ENCODE measurements at places on chromosomes 16 and 17. TPM values are rescaled to one million over a fixed set of nuclear protein-coding genes. Genes with fewer than 3 reads are reported as not detected.

Gene C17orf113
- not detected for total RNA-seq

Gene DHX58
- total RNA-seq, result 10.0 TPM

Gene MSLN
- total RNA-seq, result 7.6 TPM

Gene ELMO3
- total RNA-seq, result 0.48 TPM

Gene KRT17
- 0.29 TPM for total RNA-seq

Gene AFMID
- total RNA-seq, result 18.4 TPM

Gene SLC16A13
- 0.74 TPM for total RNA-seq

Gene SP2
- 2.5 TPM for total RNA-seq

Gene MEIOB
- 0.38 TPM for total RNA-seq

Gene TMEM235
- not detected for total RNA-seq

Gene LDHD
- total RNA-seq, result 0.65 TPM

Gene FBXO39
- total RNA-seq, result 0.31 TPM

Gene WBP2
- 70.0 TPM for total RNA-seq

Gene ACSM5
- total RNA-seq, result 0.74 TPM

Gene PSME3IP1
- 232 TPM for total RNA-seq

Gene CHST6
- not detected for total RNA-seq

Gene PRAC1
- not detected for total RNA-seq

Gene KANSL1
- 21.6 TPM for total RNA-seq

Gene PRR29
- 0.76 TPM for total RNA-seq

Gene DECR2
- 8.1 TPM for total RNA-seq

Gene CDH8
- total RNA-seq, result 8.2 TPM

Gene C1QTNF8
- 2.9 TPM for total RNA-seq

Gene TRPV2
- 0.38 TPM for total RNA-seq

Gene EMP2
- 11.6 TPM for total RNA-seq

Gene CCR7
- total RNA-seq, result not detected

Gene NKD1
- total RNA-seq, result 0.14 TPM

Gene ERI2
- 47.0 TPM for total RNA-seq

Gene RNF222
- not detected for total RNA-seq

Gene AANAT
- total RNA-seq, result not detected

Gene FBXW10B
- total RNA-seq, result 4.8 TPM

Gene ABCA10
- 0.19 TPM for total RNA-seq

Gene TK1
- total RNA-seq, result 152 TPM

Gene GPRC5B
- total RNA-seq, result 41.0 TPM

Gene QRICH2
- total RNA-seq, result 2.1 TPM

Gene TEKT5
- total RNA-seq, result not detected

Gene RAB26
- total RNA-seq, result not detected

Gene NAT9
- 32.5 TPM for total RNA-seq

Gene KRTAP2-2
- total RNA-seq, result not detected

Gene CCL1
- total RNA-seq, result not detected

Gene FNDC8
- total RNA-seq, result not detected

Gene ZNF423
- not detected for total RNA-seq

Gene SLC16A5
- total RNA-seq, result 0.10 TPM

Gene ABCA9
- total RNA-seq, result not detected

Gene CTRL
- 0.33 TPM for total RNA-seq

Gene ABCC12
- not detected for total RNA-seq

Gene ETV4
- 13.4 TPM for total RNA-seq

Gene FBXL16
- 9.9 TPM for total RNA-seq

Gene RAB37
- total RNA-seq, result not detected

Gene TPSG1
- total RNA-seq, result 4.3 TPM

Gene DHRS7C
- not detected for total RNA-seq

Gene GAST
- total RNA-seq, result not detected

Gene PPP1R27
- total RNA-seq, result not detected

Gene HES7
- total RNA-seq, result not detected

Gene WNT3
- 6.0 TPM for total RNA-seq

Gene CDYL2
- 6.3 TPM for total RNA-seq

Gene LPCAT2
- total RNA-seq, result 18.6 TPM

Gene PIEZO1
- 186 TPM for total RNA-seq

Gene KRT28
- total RNA-seq, result not detected
